Cerebellum (tissue), 4 donors: ENCODE measurements at places on chromosomes 5 and 9.

- DNase-seq = no peak
Observed at GRCh38 chr9:74391816-74392215, 105.3 kb upstream of the RORB start.

GRCh38 chr9:1007312-1007711 is 30.9 kb downstream of the DMRT3 start:
- DNase-seq = no peak

- no peak for DNase-seq
Observed at GRCh38 chr5:175489693-175490443, 11.5 kb downstream of the SFXN1 start.

- DNase-seq = no peak
Observed at GRCh38 chr9:121622387-121623203, 28.8 kb upstream of the DAB2IP start.

DNA sequence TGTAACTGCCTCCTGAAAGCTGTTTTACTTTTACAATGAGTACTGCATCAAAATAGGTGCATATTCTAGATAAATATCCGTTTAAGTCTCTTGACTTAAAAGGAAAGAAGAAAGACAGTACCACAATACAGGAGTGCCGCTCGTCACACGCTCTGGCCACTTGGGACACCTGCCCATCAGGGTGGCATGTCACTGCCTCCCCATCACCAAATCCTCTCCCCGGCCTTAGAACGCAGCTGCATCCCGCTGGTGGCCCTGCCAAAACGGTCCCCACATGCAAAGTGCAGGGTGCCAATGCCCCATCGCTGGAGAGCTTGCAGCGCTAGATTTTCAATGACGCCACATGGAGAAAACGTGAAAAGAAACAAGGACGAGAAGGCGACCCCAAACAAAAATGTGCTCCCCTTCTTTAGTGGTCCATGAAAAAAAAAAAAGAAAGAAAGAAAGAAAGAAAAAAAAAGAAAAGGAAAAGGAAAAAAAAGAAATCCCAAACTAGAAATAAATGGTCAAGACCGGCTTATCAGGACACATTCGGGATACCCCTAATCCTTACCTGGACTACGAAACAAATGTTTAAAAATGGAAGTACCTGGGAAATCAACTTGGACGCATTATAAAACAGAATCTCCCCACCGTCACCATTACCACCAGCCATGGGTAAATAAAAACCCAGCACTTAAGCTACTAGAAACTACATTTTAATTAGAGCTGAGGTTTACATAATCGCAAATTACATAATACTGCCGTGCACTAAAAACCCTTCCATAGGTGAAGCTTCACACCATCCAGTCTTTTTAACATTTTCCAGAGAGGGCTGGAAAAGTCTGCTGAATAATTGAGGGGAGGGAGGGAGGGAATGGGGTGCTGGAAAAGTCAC is 1.0 kb downstream of the ANKH start:
- DNase-seq = peak; percentile 56
